Activated T-cell treated with anti-CD3 and anti-CD28 coated beads, Interleukin-2, amount 50 U/mL, for 1 hour (primary cell): ENCODE measurements at places on chromosomes 13 and 19.

DNA sequence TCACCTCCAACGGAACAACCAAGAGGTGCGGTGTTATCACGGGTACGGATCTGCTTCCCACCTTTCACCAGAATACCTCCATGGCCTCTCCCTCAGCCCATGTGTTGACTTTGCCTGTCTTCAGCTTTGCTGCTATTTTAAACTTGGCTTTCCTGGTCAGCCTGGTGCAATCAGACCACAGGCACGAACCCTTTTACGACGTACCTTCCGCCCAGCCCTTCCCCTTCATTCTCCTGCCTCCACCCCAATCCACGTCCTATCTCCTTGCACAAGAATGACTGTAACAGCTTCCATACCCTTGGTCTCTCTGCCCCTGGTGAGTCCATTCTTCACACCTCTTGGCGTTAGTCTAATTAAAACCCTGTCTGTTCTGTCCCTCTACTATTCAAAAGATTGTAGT is 431.7 kb downstream of the EFNB2 start:
- DNase-seq: no peak

DNA sequence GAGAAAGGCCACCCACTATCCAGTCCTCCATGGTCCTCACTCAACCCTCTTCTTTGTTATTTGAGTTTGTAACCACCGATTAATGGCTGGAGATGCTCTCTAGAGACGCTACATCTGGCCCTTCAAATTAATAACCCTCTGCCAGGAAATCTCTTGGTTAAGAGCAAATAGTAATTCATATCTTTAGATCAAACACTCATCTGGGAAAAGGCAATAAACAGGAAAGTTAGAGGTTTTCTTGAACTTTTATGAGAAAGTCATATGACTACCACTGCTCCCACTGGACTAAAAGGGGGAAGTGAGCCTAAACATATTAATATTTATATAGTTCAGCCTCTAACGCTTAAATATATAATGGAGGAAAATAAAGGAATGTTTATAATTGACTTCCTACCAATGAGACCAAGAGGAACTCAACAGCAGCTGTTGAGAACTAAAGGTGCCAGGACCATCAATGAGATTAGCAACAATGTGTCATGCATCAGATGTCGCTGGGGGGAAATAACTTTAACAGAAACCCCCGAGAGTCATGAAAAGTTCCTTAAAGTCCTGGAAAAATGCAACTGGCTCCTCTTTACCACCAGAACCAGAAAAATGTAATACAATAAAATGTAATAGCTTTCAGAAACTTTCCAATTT is 2.7 kb downstream of the TBC1D4 start:
- DNase-seq: no peak

DNA sequence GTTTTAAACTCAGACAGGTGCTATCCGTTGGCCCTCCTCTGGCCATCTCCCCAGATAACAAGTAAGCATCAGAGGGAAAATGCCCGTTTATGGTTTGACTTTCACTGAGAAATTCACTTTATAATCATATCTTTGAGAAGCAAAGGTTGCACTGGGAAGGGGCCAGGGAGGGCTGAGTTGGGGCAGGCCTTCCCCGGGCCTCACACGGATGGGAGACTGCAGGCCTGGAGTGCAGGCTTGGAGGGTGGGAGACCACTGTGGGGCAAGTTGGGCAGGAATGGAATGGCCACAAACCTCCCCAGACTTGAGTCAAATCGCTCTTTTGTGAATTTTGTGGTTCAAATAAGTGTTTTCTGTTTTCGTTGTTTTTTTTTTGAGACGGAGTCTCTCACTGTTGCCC is 451.7 kb downstream of the TSHZ3 start:
- no peak for DNase-seq

DNA sequence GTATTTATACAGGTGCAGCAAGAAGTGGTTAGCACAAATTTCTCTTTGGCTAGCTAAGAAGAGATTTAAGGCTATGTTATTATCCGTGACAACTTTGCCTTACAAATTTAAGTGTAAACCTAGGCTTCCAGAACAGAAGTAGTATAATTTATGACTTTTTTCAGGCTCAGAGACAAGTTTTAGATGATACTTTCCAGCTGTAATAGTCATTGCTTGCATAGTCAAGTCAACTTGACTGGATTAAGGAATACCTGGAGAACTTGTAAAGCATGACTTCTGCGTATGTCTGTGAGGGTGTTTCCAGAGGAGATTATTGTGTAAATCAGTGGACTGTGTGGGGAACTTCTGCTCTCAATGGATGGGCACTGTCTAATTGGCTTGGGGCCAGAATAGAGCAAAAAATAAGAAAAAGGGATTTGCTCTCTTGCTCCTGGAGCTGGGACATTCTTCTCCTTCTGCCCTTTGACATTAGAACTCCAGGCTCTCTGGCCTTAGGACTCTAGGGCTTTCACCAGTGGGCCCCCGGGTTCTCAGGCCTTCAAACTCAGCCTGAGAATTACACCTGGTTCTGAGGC is 33.0 kb downstream of the CYSLTR2 start:
- no peak for DNase-seq

DNA sequence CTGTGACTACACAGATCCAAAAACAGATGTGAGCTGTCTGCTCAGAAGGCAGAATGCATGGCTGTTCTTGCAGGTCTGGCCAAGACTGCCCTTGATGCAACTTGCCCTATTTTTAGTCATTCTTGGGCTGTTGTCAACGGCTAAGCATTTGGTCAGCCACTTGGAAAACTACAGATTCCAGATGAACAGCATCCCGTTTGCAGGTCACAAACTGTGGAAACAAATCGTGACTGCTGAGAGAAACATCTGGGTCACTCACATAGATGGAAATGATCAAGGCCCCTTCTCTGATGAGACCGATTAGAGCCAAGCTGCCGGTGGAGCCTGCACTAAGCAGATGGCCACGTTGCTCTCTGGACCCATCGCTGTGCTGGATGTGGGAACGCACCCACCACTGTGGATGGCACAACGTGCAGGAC is 15.4 kb upstream of the METTL21C start:
- no peak for DNase-seq

GRCh38 chr13:94595001-94595949 is 677 bp downstream of the TGDS start:
- peak; percentile 35 for DNase-seq

- no peak for DNase-seq
Measured at GRCh38 chr13:89627996-89628395, 1719.5 kb upstream of the MIR17HG start.

GRCh38 chr19:42333018-42333417 is 7.6 kb downstream of the MEGF8 start:
- no peak for DNase-seq

GRCh38 chr13:90008707-90009149 is 1338.8 kb upstream of the MIR17HG start:
- DNase-seq: no peak

- DNase-seq: no peak
Measured at GRCh38 chr19:16627928-16628182, 149 bp downstream of the MED26 start.

- DNase-seq: no peak
Measured at GRCh38 chr13:21014139-21014501, 47.3 kb downstream of the LATS2 start.

DNA sequence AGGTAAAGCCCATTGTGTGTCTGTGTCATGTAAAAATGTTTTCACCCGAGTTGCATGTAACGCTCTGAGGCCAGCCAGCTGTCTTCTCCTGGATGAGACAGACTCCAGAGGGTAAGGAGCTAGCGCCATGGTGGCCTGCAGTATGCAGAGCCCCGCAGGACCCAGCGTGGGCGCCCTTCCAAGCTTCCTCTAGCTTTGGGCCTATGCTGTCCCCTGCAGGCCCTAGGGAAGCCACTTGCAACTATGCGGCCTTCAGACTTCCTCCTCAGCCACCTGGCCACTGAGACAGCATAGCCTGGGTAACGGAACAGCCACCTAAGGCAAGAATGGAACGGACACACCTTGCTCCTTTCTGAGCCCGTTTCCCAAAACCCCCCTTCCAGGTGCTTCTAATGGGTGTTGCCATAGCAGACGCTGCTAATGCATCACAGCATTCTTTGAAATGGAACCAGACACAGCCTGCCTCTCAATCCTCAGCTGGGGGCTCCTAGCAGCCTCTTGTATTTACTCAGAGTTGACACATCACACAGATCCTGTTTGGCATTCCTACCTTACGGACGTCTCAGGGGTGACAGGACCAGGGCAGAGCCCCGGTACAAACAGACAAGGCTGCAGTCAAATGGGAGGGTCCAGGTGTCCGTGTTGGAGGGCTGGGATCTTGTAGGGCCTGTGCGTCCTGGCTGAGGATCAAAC is 6.2 kb downstream of the FAM32A start:
- DNase-seq: no peak

- no peak for DNase-seq
Measured at GRCh38 chr13:94778585-94778984, 66.2 kb upstream of the SOX21 start.
